ENCODE measurements at places on chromosomes 12 and 14.

DNA sequence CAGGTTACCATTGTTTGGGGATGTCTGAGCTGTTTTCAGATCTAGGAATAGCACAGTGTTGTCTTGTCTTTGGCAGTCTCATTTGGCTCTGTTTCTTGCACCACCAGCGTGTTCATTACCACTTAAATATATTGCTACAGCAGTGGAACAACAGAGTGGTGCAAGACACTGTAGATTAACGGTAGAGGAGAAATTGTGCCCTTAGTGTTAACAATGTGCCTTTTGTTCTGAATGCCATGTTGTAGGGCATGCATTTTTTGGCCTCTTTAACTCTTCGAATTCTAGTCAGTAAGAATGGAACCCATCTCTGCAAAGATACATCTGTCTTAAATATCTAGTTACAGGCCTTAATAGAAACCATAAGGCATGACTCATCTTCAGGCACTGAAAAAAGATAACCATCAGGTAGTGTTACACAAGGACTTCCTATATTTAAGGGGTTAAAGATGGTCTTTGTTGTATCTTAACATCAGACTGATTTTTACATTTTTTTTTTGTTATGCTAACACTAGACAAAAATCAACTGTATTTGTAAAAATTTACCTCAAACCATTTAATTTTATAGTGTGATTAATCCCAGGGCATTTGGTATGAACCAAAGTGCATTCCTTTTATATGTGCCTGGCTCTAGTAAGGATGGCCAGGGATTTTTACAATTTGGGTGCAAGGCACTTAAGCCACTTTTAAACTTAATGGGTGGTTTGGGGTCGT is 12.9 kb downstream of the DYRK2 start:
- DNase-seq: no peak

DNA sequence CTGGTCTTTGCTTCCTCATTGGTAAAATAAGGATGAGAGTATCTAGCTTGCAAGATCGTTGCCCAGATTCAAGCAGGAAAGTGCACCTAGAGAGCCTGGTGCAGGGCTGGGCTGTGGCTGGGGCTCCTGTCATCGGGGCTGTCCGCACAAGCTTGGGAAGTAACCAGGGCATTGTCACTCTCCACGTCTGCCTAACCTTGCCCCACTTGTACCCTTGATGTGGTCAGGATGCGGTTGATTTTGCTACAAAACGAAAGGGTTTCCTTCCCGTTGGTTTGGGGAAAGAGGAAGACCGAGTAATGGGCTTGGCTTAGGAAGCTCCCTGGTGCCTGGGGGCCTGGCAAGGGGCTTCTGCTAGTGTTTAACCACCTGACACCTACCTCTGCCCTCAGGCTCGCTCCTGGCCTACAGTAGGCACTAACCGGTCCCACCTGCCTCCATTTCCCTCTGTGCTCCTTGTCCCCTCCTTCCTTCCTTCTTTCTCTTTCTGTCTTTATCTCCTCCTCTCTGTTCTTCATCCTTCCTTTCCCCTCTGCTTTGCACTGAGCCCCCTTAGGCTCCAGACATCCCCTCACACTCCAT is 21.8 kb downstream of the MVK start:
- no peak for DNase-seq

DNA sequence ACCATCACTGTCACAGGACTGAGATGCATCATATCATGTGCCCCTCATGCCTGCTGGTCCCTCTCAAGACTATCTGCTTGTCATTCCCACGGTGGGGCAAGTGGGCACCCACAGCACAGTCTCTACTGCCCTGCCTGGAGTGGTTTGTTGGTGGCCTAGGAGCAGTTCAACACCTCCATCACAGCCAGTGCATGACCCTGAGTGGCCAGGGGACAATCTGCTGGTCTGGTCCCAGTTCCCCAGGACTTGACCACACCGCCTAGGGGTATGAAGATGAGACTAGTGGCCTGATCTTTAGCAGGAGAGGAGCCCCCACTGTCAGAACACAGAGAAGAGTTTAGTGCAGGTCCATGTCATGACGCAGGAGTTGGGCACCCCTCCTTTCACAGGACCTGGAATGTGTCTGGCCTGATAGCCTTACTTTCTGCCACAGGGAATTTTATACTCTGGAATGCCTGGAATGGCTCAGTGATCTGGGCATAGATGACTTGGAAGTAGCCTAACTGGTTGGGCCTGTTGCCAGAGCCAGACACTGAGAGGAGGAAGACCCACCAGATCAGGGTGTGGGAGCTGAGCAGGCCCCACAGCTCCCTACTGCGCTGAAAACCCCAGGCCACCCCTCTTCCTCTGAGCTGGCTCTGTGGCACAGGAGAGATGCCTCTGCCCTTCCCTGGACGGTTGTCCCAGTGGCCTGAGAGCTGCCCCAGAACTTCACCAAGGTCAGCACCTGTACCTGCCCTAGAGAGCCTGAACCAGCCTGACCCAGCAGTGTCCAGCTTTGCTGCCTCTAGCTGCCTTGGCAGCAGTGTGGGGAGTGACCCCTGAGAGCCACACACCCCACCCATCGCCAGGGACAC is 83.3 kb downstream of the PUS7L start:
- no peak for DNase-seq

GRCh38 chr14:81435391-81436295 is 35.5 kb upstream of the STON2 start:
- DNase-seq: no peak

GRCh38 chr12:26621932-26622331 is 211.1 kb downstream of the ITPR2 start:
- no peak for DNase-seq

- DNase-seq: no peak
These were observed 8.0 kb downstream of the SNW1 start for GRCh38 chr14:77752799-77753516.

DNA sequence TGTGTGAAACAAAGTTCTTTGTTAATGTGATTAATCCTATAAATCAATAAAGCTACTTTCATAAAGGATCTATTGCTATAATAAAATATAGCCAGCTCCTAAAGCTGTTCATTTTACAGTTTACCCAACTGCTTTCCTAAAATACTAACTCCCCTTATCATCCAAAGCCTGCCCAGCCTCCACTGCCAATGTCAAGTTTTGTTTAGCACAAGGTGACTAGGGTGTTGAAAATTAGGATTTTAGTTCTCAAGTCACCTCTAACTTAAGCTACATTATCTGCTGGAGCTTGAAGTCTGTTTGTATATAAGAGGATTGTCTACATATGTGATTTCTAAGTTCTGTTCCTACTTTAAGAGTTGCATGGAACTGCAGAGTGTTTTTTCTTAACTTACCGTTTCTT is 86.3 kb downstream of the CCER1 start:
- DNase-seq: no peak

DNA sequence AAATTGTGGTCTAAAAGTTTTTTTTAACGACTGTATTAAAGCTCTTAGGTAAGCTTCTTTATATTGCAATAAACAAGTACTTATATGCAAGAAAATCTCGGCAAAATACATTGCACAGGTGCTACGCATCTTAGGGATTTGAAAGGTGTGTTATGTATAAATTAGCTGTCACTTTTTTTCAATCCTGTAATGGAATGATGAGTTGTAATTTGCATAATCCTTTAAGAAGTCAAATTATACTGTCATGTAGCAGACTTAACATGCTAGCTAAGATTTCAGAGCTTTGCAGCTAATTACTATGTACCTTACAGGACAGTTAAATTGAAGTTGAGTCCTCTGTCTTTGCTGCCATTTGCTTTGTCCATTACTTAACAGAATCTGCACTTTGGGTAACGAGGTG is 117.5 kb downstream of the NPAS3 start:
- DNase-seq: no peak

- DNase-seq: no peak
These were observed 37.6 kb upstream of the PRB4 start for GRCh38 chr12:11347810-11348209.

DNA sequence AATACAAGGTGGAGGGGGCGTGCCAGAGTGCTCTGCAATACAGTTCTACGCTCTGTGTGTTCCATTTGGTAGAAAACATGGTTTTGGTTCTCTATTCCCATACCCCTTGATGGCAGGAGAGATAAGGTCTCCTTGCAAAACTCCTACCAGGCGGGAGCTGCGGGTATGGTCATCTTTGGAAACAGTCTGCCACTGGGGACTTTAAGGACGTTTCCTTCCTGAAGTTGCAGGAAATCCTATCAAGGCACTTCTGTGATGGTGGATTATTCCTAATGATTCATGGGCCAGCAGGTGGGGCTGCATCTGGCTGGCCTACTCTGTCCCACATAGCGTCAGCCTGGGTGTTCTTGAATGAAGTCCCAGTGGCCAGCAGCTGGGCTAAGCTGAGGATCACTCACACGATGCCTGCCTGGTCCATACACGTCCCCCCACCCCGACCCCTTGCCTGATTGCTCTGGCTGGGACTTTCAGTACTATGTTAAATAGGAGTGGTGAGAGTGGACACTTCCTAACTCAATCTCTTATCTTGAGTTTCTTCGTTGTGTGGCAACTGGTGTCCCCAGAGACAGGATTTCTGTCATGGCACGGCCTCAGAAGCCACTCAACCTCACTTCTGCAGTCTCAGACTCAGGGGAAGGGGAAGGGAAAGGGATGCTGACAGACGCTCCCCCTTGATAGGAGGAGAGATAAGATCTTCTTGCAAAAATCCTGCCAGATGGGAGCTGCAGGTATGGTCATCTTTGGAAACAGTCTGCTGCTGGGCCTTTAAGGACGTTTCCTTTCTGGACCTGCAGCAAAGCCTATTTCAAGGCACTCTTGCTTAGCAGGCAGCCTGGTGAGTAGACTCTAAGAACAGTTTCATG is 61.0 kb upstream of the FKBP4 start:
- no peak for DNase-seq

DNA sequence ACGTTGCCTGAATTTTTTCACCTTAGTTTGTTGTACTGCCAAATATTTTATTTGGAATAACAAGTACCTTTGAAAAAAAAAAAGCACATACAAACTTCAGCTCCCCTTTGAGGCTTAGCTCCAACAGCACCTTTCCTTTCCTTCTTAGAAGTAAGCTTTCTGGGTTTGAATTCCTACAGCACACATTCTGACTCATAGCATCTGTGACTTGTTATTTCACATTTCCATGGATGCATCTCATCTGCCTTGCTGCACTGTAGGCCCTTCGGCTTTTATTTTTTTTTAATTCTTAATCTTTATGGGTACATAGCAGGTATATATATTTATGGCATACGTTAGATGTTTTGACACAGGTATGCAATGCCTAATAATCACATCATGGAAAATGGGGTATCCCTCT is 7.2 kb downstream of the LGALS3 start:
- DNase-seq: no peak

DNA sequence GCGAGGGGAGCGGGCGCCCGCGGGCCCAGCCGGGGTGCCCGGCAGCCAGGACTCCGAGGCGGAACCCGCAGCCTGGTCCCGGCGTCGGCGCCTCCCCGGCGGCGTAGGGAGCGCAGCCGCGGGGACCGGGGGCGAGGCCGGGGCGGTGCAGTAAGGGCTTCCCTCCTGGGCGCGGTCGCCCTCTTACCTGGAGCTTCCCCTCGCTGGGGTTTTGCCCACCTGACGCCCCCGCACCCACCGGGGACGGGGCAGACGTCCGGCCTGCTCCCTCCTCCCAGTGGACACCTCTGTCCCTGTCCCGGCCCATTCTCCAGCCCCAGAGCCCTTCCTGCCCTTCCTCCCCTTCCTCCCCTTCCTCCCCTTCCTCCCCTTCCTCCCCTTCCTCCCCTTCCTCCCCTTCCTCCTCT is 413 bp upstream of the TUBA1C start:
- DNase-seq: no peak

DNA sequence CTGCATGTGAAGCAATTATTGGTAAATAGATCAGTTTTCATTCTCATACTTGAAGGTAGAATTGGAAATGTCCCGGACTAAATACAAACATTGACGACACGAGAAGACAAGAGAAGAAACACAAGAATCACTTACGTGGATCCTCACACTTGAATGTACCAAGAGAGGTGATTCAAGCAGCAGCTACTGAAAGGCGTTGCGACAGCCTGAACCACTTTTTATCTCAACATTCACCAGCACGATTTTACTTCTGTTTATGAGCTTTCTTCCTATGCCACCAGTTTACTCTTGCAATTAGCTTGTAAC is 3.6 kb upstream of the FZD10 start:
- DNase-seq: no peak

GRCh38 chr12:82835217-82835616 is 148.5 kb downstream of the TMTC2 start:
- no peak for DNase-seq

DNA sequence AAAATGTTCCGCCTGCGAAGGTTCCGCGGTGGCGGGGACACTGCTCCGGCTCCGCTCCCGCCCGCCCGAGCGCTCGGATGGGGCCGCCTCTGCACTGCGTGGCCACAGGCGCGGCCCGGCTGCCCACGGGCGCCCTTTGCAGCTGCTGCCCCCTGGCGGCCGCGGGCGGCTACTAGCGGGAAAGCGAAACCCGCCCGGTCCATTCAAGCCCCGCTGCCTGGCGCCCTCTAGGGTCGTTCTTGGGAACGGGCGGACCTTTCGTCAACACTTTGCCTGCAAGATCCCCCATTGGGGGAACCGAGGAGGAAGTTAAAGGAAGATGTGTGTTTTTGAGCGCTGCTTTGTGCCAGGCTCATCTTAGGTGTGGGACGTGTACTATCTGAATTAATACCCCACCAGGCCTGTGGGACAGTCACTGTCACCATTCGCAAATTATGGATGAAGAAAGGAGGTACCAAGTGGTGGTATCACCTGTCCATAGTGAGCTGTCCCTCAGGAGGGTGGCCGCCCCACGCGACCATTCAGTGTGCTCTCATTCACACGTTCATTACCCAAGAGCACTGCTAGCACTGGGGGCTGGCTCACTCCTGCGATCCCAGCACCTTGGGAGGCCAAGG is 19.4 kb downstream of the GPR132 start:
- no peak for DNase-seq

DNA sequence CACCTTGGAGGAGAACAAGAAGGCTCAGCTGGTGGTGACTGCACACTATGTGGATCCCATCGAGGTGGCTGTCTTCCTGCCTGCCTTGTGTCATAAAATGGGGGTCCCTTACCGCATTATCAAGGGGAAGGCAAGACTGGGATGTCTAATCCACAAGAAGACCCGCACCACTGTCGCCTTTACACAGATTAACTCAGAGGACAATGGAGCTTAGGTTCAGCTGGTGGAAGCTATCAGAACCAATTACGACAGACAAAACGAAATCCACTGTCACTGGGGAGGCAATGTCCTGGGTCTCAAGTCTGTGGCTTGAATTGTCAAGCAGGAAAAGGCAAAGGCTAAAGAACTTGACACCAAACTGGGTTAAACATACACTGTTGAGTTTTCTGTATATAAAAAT is 12.6 kb downstream of the TRAPPC6B start:
- no peak for DNase-seq

DNA sequence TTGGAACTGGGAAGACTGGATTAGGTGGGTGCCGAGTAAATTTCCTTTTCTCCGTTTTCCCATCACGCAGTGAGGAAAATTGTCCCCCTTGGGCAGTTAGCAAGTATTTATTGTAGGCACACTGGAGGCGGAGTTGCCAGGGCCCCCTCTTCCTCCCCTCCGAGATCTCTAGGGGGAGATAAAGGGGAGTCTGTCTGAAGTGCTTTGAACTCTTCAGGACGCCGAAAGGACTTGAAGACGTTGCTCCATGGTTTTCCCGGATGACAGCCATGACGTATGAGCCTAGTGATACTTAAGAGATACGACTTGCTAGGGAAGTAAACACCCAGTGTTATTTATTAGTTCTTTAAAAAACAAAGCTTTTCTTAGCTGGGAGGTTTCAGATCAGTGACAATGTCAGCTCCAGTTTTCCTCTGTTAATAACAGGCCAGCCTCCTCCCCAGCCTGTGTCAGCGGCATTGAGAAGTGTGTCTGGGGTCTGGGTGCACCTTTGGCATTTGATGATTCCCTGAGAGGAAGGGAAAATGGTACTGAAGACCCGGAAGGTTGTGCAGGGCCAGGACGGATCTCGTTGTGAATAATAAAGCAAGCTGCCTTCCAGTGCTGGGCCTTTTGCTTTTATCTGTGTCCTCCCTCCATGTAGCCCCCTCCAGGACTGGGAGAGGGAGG is 78.7 kb downstream of the TSPAN9 start:
- no peak for DNase-seq

Measured in cortex of kidney (tissue), 1 donor.